ENCODE measurements at places on chromosomes 1 and 21.

- no peak for DNase-seq
Observed at GRCh38 chr1:16913181-16913832, 8.4 kb upstream of the CROCC start.

- DNase-seq: no peak
Observed at GRCh38 chr1:27011058-27011764, 1.4 kb downstream of the TENT5B start.

GRCh38 chr1:15770313-15770962, 11.8 kb downstream of the FBLIM1 start:
- no peak for DNase-seq

DNA sequence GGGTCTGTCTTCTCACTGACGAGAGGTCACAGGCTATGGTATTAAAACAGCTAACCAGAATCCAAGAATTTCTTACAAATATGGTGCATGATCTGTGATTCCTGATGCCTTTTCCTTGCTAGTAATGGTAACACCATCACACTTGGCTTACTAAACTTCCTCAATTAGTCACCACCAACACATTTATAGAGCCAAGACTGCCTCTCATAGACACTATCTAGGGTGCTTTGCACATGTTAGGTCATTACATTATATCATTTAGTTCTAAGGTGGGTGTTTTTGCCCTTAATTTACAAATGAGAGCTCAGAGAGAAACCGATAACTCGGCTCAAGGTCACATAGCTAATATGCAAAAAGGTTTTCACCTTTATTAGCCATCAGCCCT, 8.7 kb downstream of the KIF21B start:
- DNase-seq: no peak

DNA sequence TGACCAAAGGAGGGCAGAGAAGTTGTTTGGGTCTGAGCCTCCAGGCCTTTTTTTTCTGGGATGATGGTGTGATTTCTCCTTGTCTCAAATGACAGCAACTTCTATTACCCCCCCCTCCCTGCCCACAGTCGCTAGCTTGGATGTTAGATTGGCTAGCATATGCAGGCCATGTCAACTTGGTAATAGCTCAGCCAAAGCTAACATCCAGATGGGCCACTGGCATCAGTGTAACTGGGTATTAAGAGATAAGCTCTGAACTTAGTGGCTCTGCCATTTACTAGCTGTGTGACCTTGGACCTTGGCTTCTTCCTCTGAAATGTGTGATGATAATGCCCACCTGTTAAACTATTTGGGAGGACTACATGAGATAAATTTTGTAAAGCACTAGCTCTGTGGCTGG, 86.9 kb upstream of the TSPAN2 start:
- DNase-seq: no peak

- DNase-seq: no peak
Observed at GRCh38 chr1:3018576-3018975, 2.7 kb upstream of the ACTRT2 start.

DNA sequence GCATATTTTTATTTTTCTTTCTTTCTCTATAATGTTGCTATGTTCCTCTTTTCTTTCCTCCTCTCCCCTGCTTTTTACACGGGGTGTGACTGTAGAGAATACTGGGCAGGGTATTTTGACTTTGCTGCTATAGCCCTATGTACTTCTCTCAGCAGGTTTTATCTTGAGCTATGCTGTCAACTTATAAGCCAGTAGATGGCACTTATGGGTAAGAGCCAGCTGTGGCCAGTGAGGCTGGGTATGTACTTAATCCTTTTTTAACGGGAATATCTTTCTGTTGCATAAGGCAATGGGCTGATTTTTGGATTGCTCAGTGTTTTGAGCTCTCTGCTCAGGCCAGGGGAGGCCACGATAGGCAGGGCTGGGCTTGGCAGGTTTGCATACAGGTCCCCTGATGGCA, 99.0 kb downstream of the KCNK2 start:
- no peak for DNase-seq

DNA sequence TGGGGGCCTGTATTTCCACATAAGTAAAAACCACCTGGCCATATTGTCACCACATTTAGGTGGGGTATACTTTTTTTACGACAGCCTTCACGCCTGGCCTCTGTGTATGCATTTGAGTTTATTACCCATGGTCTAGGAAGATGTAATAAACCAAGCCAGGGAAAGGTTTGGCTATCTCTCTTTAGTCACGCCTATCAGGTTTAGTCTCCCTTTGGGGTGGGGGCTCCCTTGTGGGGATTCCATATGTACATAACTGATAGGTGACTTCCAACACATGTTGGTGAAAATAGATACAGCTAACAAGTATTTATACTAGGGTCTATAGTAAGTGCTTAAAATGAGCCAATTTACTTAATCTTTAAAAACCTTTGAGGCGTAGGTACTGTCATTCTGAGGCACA, 4.2 kb downstream of the YBX1 start:
- no peak for DNase-seq

GRCh38 chr1:159030877-159031447, 21.3 kb downstream of the IFI16 start:
- no peak for DNase-seq

- DNase-seq: no peak
Observed at GRCh38 chr21:37793660-37794059, 122.6 kb downstream of the KCNJ6 start.

DNA sequence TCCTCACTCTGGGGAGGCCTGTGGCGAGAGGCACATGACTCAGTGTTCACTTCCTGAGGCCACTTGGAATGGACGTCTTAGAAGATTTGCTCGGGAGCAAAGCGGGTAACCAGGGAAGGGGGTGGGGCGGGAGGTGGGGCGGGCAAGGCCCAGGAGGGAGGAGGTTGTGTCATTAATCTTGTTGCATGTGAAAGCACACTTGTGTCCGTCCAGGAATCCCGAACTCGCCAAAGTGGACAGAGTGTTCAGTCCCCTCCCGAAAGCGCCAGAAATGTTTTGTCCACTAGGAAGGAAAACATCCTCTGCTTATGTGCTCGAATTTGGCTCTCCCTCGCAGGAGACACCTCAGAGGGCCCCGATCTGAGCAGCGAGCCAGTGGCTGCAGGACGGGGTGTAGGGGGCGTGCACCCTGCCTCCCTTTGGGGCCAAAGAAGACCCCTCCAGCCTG, 84.2 kb downstream of the SPSB1 start:
- DNase-seq: no peak

DNA sequence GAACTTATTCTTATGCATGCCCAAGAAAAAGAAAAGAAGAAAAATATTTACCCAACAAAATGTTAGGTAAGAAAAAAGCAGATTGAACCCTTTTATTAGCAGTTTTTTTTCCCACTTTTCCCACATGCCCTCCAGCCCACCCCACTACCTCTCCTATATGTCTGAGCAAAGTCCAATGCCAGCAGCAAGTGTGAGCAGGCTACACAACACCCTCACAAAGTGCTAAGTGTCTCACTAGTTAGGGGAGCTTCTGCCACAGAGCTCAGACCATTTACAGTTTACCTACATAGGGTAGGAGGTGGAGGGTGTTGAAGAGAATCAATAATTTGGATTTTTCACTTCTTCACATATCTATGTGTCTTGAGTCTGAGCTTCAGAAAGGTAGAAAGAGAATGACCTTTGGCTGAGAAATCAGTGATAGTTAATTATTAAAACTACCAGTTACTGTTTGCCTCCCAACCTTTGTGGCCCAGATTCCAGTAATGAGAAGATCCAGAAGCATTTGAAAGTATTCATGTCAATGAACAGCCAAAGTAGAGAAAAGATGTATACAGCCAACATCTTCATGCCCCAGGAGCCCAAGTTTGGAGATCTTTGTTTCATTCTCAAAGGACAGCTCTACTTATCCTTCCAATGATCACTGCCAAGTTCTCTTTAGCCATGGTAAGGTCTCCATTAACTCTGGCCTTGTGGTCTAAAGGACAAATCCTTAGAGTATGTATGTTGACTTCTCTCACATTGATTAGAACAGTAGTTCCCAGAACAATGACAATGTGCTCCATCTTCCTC, 26.2 kb downstream of the OR10J5 start:
- DNase-seq: no peak

GRCh38 chr1:41377397-41377796, 16.2 kb downstream of the FOXO6 start:
- DNase-seq: no peak

DNA sequence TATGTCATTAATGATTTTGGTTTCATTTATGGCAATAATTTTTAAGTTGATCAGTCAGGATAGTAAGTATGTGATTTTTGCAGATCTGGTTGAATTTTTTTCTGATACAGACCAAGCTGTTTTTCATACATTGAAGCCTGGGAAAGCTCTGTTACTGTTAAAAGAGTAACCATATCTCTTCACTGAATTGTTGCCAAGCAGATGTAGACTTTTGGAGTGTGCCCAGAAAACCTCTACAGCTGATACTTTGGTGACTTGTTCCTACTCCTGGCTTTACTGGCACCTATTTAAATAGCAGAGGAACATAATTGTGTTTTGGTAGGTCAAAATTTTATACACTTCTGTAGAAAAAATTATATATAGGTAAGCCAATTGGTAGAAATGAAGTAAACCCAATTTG, 49.4 kb downstream of the NFIA start:
- DNase-seq: no peak

DNA sequence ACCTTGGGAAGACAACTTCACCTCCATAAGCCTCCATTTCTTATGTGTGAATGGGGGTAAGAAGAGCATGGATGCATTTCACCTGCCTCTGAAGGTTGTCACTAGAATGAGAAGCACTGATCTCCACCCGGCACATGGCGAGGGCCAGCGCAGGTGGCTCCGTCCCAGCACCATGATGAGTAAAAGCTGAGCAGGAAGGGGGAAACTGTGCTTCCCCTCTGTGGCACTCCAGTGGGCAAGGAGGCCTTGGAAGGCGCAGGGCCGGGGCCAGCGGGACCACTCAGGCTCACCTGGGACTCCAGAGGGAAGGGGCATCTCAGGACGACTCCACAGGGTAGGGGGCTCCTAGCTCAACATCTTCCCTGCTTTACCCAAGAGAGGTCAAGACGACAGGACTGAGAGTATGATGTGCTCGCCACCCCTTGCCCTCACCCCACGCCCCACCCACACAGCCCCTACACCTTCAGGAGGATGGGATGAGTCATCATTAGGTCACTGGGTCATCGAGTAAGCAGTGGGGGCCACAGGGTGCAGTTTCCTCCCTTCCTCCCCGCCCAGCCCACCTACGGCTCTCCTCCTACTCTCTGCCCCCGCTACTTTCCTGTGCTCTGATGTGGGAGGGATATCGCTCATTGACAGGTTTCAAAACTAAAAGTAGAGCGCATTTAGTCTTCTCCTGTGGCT, 112.1 kb downstream of the HIVEP3 start:
- DNase-seq: peak; percentile 66

DNA sequence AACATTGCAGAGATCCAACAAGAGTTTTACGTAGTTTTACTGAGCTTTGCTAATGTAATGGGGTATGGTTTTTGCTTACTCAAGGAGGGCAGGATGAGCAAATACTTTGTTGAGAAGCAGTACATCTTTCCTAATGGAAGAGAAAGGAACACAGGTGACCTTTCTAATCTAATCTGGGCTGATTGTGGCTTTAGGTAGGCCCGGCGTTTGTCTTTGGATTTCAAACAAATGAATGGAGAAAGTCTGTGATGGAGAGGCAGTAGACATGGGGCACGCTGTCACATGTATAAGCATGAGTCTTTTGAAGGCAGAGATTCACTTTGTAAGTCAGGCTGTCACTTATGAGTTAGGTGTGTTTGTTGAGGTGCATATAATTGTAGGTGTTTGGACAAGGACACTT, 1.7 kb downstream of the PLEKHM2 start:
- no peak for DNase-seq

DNA sequence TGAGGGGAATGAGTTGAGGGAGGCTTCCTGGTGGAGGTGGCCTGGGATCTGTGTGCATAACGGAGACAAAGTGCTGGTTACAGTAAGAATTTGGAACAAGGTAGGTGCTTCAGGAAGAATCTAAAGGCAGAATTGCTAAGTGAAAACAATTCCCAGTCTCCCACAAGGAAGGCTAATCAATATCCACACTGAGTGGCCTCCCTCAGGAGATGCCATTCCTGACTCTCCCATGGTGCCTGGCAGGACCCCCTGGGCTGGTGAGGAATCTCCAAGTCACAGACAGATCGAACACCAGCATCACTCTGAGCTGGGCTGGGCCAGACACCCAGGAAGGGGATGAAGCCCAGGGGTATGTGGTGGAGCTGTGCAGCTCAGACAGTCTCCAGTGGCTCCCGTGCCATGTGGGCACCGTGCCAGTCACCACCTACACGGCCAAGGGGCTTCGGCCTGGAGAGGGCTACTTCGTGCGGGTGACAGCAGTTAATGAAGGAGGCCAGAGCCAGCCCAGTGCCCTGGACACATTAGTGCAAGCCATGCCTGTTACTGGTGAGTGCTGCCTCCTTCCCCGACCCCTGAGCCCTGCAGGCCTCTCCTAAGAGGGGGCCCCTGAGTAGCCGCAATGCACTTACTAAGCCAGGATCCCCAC, 30.7 kb downstream of the IGFN1 start:
- DNase-seq: no peak

DNA sequence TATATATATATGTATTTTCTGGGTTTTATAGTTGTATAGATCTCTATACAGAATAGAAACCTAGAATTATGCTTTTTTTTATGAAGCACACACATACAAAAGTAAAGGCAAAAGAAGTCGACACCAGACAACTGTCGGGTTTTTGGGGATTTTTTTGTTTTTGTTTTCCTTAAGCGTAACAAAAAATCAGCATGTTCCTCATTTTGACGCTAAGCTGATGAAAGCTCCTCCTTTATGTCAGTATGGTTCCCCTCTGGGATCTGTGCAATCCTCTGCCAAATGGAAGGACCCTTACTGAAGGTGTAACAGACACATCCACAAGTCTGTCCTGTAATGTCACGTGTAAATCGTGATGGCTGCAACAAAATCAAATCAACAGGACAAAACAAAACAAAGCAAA, 226.2 kb downstream of the RHOU start:
- DNase-seq: no peak

DNA sequence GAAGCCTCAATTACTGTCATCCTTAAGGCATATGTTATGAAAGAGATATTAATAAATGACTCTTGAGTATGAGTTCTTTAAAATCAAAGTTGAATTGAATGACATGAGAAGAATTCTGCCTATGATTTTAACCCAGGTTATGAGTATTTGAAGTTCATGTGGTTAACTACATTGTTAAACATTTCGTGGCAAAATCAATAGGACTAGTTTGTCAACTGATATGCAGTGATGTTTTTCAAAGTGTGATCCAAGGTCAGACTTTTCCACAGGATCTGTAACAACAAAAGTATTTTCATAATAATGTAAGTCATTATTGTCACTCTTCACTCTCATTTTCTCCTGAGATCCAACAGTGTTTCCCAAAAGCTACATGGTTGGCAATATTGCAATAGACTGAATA, 189.5 kb downstream of the DENND1B start:
- no peak for DNase-seq
